ENCODE measurements at places on chromosomes 12 and 14. TPM values are rescaled to one million over a fixed set of nuclear protein-coding genes. Genes with fewer than 3 reads are reported as not detected.

DNA sequence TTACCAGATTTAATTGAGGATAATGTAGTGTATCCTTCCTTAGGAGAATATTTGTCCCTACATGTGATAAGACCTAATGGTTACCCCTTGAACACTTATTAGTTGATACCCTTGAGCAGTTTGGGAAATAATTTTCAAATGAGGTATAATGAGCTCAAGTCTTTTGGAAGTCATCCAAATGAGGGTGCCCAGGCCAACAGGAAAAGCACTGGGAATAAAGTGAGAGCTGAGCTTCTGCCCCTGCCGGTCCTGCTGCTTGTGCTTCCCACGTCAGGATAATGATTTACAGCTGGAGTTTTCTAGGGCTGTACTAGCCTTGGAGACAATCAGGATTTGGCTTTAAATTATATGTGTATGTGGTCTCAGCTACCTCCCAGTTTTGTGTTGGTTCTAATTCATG is 178.8 kb upstream of the FRMD6 start:
- DNase-seq = no peak

- no peak for DNase-seq
Observed at GRCh38 chr12:69383074-69383473, 23.5 kb downstream of the YEATS4 start.

GRCh38 chr12:3951380-3952135 is 78.4 kb upstream of the PARP11 start:
- DNase-seq = no peak

GRCh38 chr14:21796916-21797315 is 123.3 kb upstream of the OR4E1 start:
- DNase-seq = no peak

GRCh38 chr12:125186471-125187147 is 121.4 kb downstream of the AACS start:
- peak; percentile 15 for DNase-seq

- peak; percentile 11 for DNase-seq
Observed at GRCh38 chr12:72273499-72273837, 1.3 kb downstream of the TRHDE start.

- DNase-seq = no peak
Observed at GRCh38 chr14:61736751-61737150, 25.5 kb upstream of the SNAPC1 start.

The PTPRQ gene
- 0.19 TPM for total RNA-seq

The GPR65 gene
- total RNA-seq = not detected

All from progenitor cell of endocrine pancreas (in vitro differentiated cells).